ENCODE measurements at places on chromosomes 1 and 21.

- no peak for DNase-seq
Observed at GRCh38 chr1:3099861-3100260, 30.9 kb downstream of the PRDM16 start.

DNA sequence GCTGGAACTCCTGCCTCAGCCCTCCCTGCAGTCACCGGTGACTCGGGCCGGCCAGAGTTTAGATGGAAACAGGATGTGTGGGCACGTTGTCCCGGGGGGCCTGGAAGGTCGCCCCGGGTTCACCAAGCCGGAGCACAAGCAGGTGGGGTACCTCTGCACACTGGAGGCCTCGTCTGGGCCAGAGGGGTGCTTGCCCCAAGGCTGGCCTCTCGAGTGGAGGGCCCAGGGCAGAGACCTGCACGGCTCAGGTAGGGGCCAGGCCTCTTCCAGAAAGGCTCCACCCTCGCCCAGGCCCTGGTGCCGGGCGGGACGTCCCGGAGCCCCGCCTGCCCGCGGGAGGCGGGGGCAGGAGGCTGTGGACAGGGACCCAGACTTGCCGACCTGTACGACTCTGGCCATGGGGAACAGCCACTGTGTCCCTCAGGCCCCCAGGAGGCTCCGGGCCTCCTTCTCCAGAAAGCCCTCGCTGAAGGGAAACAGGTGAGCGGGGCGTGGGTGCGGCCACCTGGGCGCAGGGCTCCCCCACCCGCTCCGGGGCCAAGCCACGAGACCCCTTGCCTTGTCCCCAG, at the start of gene PLEKHN1:
Gene PLEKHN1, plus strand, starts transcription at position 348 of the 569 bp plus-strand sequence. Its CDS starts 50 bp downstream, at position 398.
- DNase-seq: peak; percentile 61

- DNase-seq: no peak
Observed at GRCh38 chr1:72911656-72912055, 629.3 kb upstream of the NEGR1 start.

DNA sequence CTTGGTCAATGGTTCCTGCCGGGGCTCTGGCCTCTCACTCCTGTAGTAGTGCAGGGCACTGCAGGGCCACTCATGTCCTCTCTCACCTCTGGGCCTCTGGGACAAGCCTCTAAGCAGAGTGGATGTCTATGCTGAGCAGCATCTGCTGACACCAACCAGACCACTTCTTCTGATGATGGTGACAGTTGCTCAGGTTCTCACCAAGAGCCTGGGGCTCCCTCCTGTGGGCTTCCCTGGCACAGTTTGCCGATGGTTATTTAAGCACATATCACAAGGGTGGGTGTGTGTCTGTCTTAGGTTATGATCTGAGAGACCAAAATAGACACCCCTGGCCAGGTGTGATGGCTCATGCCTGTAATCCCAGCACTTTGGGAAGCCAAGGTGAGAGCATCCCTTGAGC, 17.4 kb upstream of the GPR137B start:
- no peak for DNase-seq

GRCh38 chr1:62362926-62363325, 43.7 kb upstream of the KANK4 start:
- DNase-seq: no peak

- DNase-seq: peak; percentile 80
Observed at GRCh38 chr1:28392027-28392652, 22.6 kb downstream of the PHACTR4 start.

- no peak for DNase-seq
Observed at GRCh38 chr1:29518183-29518835, 282.0 kb downstream of the PTPRU start.

DNA sequence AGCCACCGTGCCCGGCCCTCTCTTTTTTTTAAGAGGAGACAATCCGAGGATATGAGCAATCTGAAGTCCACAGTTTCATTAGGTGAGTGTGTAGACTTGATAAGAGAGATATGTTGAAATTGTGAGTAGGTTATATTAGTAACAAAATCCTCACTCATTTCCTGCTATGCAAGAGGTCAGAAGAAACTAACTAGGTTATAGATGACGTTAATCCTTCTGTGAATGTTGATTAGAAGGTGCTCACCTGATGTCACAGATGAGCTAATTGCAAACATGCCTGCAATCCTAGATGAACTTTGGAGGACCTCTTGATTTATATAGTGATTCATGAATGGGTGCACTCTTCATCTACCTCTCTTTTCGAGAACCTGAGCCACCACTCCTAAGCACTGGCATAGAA, 29.3 kb downstream of the NTMT2 start:
- no peak for DNase-seq

- no peak for DNase-seq
Observed at GRCh38 chr1:229889031-229889517, 178.0 kb upstream of the GALNT2 start.

GRCh38 chr1:15621975-15622374, 4.7 kb downstream of the DDI2 start:
- no peak for DNase-seq

GRCh38 chr1:167933788-167934187, 2.7 kb upstream of the DCAF6 start:
- no peak for DNase-seq

GRCh38 chr1:178534137-178534868, 21.4 kb downstream of the TEX35 start:
- no peak for DNase-seq

DNA sequence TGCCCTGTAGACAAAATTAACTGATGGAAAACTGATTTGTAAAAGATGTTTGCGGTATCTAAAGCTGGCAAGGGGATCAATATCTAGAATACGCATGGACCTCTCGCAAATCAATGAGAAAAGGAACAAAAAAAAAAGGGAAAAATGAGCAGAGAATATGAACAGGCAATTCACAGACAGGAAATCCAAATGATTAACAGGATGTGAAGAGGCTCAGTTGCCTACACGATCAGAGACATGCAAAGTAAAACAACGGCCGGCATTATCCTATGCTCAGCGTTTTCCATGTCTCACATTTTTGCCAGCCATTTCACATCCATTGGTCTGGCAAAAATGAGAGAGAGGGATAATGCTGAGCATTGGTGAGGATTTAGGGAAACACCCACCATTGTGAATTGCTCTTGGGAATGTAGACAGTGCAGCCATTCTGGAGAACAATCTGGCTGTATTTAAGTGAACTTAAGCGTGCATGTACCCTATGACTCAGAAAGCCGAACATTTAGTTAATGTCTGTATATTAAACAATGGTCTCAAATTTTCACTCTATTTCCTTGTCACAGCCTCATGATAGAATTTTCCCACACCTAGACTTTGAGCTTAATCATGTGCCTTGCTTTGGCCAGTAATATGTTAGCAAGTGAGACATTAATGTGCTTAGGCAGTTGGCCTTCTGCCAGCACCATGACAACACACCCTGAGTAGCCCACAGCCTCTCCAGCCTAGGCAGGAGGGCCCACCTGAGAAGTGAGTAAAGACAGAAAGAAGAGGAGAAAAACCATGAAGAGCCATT, 61.0 kb upstream of the NBPF3 start:
- DNase-seq: no peak

DNA sequence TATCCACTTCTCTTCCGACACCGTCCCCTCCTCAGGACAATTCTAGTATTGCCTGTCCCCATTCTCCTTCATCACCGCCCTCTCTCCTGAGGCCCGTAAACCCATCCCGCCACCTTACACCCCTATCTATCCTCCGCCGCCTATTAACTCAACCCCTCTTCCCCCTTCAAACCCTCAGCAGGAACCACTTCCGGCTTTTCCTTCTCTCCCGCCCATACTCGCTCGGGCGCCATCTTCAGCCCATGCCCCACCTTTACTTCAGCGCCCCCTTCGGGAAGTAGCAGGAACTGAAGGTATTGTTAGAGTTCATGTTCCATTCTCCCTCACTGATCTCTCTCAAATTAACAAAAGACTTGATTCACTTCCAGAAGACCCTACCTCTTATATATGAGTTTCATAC, 31.6 kb downstream of the VN1R5 start:
- DNase-seq: no peak

DNA sequence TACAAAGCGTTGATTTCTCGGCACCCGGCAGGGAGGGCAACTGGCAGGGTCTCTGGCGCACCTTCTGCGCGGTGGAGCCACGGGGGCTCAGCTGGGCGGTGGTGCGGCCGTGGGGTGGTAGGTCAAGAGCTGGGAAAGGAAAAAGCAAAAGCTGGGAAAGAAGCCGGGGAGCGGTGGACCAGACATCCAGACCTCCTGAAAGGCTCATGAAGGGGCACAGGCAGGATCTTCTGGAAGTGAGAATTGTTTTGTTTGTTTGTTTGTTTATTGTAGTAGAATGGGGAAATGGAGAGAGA, 7.2 kb upstream of the RNU1-1 start:
- no peak for DNase-seq

- DNase-seq: no peak
Observed at GRCh38 chr21:15999741-16000140, 270.0 kb downstream of the USP25 start.

GRCh38 chr1:185058110-185058509, 12.8 kb downstream of the RNF2 start:
- DNase-seq: no peak

GRCh38 chr1:234525099-234525799, 46.3 kb upstream of the TARBP1 start:
- DNase-seq: no peak

GRCh38 chr1:234309598-234310459, 63.4 kb upstream of the COA6 start:
- DNase-seq: peak; percentile 34

GRCh38 chr1:229561141-229561540, 2.6 kb upstream of the ABCB10 start:
- DNase-seq: no peak

DNA sequence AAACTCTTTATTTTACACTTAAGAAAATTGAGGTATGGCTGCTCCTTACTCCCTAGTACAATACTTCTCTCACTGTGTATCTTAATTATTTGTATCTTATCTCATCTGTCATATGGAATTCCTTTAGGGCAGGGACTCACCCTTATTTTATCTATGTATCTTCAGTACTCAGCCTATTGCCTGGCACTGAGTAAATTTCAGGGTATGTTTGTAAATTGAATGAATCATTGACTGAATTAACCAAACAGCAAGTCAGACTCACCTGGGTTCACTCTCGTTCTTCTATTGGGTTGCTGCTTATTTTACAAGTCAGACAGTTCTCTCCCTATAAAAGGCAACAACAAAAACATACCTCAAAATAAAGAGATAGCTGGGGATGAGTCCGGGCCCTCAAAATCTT, 63.8 kb downstream of the LAMC1 start:
- DNase-seq: no peak

GRCh38 chr1:82214606-82215005, 413.9 kb downstream of the ADGRL2 start:
- no peak for DNase-seq

DNA sequence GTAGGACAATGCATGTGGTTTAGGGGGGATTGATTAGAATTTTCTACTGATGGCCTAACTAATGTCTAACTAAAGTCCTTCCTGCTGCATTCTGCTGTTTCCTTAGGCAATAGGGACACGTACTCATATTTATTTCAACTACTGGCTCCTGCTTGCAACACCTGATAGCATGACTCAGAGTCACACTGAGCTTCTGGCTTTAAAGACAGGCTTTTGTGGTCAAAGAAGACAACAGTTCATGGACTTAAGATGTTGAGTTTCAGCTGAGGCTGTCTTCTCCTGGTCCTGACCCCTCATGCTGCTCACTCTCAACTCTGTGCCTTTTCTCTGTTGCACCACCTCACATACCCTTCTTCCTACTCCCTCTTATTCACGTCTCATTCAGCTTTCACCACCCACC, 29.1 kb upstream of the TRABD2B start:
- DNase-seq: no peak

- no peak for DNase-seq
Observed at GRCh38 chr1:22971161-22971560, 1.5 kb downstream of the LACTBL1 start.

DNA sequence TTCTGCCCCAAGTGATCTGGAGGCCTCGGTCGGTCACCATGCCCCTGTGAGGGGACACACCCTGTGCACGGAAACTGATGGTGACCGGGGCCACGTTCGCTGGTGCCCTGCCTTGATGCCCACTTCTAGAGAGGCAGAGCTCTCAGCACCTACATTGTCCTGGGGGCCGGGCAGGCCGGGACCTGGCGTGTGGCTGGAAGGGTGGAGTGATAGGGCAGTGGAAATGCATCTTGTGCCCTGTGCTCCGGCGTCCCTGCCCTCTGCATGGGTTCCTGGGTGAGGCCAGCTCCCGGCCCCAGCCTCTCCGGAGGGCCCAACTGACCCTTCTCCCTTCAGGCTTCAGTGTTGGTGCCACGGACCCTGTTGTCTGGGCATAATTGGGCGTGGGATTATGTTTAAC, 11.0 kb upstream of the UMODL1 start:
- DNase-seq: no peak

GRCh38 chr1:26378088-26378878, 5.7 kb upstream of the ZNF683 start:
- peak; percentile 99 for DNase-seq

- DNase-seq: peak; percentile 82
Observed at GRCh38 chr1:212721388-212722247, 22.0 kb upstream of the BATF3 start.

GRCh38 chr21:44653656-44654575, 543 bp downstream of the KRTAP12-4 start:
- DNase-seq: no peak

DNA sequence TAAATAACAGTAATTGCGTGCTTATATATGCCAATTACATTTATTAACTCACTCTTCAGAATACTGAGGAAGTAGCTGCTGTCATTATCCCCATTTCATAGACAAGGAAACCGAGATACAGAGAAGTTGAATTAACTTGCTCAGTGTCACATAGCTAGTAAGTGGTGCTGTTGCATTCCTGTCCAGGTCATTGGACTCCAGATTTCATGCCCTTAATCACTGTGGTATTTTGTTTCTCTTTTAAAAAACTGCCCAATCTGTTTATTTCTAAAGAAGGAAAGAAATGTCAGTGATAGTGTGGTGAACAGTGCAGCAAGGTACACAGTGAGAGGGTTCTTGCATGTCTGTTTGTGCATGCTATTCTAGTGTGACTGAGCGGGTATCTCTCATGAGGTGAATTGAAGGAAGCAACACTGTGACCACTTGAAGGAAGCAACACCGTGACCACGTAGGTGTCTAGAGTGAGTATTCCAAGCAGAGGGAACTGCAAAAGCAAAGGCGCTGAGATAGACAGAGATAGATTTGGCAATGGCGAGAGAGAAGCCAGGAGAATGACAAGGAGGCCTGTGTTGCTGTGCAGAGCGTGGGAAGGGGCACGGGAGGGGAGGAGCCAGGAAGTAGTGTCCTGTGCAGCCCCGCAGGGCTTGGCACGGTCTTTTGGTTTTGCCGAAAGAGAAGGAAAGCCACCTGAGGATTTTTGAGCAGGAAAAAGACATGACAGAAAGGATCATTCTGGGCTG, 95.9 kb downstream of the CAMTA1 start:
- no peak for DNase-seq

DNA sequence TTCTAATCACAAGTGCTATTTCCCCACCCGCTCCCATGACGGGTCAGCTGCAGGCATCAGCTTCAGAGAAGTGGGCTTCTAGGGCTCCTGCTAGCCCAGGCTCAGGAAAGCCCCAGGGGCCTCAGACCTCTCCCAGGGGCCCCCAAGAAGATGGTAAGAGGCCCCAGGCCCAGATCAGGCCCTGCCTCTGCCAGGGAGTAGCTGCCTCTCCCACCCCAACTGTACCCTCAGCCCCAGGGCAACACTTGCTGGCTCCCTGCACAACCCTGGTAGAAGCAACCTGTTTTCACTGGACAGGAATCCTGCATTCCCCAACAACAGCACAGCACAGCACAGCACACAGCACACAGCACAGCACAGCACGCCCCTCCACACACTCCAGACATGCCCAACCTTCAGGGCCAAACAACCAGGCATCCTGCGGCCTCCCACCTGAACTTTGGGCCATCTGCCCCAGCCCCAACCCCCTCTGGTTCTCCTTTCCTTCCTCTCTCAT, 6.5 kb downstream of the BLACAT1 start:
- no peak for DNase-seq

- peak; percentile 54 for DNase-seq
Observed at GRCh38 chr1:221381910-221382623, 359.8 kb downstream of the DUSP10 start.

Data from fibroblast of skin of back (primary cell).